ENCODE measurements at places on chromosomes 16 and 17. TPM values are rescaled to one million over a fixed set of nuclear protein-coding genes. Genes with fewer than 3 reads are reported as not detected.

- DNase-seq, result no peak
These were observed 78.9 kb upstream of the PLCG2 start for GRCh38 chr16:81700071-81700779.

GRCh38 chr17:30304778-30305177 lies 13.0 kb upstream of the BLMH start:
- DNase-seq, result no peak

DNA sequence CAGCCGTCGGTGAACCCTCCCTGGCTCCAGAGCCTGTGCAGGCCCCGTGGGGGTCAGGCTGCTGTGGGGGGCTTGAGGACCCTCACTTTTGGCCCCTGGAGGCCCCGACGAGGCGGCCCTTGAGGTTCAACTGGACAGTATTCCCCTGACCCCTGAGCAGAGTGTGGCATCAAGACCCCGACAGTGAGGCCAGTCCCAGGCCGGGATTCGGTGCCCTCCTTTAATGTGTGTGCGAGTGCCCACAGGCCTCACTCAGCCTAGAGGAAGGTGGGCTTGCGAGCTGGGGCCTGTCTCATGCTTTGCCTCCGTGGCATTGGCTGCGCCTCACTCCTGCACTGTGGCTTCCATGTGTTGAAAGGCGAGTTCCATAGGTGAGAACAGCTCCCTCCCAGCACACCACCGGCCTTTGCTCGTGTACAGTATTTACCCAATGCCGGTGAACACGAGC lies 94.5 kb downstream of the METRNL start:
- no peak for DNase-seq

DNA sequence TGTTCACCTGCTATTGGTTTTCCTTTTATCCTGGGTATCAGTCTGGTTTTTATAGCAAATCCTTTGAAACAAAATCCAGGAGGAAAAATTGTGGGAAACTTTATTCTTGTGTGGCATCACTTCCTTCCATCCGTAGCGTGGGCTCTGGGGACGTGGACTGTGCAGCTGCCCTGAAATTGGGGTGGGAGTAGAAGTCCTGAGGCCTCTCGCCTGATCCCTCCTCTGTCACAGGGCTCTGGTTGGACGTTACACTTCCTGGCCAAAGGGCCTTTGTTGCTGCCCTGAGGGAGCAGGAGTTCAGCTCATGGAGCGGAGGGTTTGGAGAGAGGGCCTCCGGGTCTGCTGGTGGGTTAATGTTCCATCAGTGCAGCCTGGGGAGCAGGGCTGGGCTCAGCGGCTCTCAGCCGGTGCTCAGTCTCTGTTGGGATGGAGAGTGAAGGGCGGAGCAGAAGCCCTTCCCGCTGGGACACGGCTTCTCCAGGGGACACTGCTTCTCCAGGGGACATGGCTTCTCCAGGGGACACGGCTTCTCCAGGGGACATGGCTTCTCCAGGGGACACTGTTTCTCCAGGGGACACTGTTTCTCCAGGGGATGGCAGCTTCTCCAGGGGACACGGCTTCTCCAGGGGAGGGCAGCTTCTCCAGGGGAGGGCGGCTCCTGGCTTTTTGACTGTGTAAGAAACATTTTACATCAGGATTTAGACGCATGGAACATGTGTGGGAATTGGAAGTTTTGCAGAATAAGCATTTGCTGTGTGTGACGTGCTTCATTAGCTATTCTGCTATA lies 15.2 kb upstream of the RPL13 start:
- DNase-seq, result no peak

DNA sequence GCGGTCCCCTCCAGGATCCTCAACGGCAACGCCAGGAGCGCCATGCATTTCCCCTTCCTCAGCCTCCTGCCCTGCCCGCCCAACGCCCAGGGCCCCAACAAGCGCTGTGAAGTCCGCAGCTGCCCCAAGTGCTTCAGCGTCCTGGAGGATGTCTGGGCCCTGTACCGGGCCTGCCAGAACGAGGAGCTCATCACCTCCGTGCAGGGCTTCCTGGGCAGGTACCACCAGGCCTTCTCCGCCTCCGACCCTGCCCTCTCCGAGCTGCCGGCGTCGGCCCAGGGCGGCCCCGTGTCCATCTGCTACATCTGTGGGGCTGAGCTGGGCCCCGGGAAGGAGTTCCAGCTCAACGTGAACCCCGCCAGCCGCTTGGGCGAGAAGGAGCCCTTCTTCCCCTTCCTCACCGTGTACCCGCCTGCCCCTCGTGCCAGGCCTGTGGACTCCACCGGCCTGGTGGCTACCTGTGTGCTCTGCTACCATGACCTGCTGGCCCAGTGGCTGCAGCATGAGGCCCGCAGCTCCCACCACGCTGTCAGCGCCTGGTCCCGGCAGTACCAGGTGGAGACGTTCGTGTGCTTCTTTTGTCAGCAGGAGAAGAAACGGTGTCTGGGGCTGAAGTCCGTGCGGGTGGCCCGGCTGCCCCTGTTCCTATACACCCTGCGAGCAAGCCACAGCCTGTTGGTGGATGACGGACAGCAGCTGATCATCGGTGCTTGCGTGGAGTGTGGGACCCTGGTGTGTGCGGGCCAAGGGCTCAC lies 58.9 kb upstream of the CIBAR2 start:
- no peak for DNase-seq

DNA sequence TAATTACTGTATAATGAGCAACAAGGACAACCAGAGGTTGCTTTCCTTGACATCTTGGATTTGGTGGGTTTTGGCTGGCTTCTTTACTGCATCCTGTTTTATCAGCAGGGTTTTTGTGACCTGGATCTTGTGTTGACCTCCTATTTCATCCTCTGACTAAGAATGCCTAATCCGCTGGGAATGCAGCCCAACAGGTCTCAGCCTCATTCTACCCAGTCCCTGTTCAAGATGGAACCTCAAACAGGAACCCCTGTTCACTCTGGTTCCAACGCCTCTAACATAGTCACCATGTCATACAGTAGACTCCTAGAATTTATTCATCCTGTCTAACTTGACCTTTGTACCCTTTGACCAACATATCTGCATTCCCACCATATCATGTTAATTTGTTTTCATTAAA lies 183.8 kb upstream of the SOX9 start:
- DNase-seq, result no peak

DNA sequence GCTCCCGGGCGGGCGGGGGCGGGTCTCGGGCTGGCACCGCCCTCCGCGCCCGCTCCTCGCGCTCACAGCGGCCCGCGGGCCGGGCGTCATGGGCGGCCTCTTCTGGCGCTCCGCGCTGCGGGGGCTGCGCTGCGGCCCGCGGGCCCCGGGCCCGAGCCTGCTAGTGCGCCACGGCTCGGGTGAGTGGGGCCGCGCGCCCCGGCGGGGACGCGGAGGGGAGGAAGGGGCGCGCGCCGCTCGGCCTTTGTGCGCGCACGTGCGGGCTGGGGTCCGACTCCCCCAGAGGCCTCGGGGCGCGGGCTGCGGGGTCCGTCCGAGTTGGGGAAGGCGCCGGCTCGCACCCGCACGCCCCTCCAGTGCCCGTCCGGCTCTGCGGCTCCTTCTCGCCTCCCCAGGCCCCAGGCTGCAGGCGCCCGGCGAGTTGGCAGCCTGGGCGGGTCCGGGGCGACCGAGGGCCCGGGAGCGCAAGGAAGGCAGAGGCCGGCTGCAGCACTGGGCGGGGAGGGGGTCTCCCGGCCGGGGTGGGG lies at the start of gene NME4:
NME4 (plus strand) TSS at position 65 of the 527 bp plus-strand sequence; CDS start at position 89, 24 bp downstream.
- no peak for DNase-seq

GRCh38 chr17:21213638-21214014 lies 335 bp downstream of the TMEM11 start:
- no peak for DNase-seq

DNA sequence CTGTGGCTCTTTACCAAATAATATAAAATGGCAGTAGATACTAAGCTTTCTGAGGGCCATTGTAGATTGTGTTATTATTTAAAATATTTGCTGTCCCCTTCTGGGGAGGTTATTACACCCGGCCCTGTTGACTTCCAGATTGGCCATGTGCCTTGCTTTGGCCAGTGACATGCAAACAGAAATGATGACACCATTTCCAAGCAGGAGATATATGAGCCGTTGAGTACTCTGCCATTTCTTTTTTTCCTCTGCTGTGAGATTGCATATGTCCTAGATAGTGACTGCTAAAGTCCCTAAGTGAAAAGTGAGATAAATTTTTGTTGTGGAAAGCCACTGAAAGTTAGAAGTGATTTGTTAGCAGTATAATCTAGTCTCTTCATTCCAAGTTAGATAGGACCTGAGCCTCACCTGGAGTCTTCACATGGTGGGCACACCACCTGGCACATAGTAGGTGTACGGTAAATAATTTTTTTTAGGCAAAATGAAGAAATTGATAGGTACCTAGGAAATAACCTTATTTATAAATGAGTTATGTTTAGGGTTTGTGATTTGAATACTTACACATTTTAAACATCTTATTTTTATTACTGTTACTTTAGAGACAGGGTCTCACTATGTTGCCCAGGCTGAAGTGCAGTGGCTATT lies 204.0 kb upstream of the CACNG5 start:
- DNase-seq, result no peak

GRCh38 chr17:73362697-73363096 lies 50.9 kb upstream of the CDC42EP4 start:
- no peak for DNase-seq

DNA sequence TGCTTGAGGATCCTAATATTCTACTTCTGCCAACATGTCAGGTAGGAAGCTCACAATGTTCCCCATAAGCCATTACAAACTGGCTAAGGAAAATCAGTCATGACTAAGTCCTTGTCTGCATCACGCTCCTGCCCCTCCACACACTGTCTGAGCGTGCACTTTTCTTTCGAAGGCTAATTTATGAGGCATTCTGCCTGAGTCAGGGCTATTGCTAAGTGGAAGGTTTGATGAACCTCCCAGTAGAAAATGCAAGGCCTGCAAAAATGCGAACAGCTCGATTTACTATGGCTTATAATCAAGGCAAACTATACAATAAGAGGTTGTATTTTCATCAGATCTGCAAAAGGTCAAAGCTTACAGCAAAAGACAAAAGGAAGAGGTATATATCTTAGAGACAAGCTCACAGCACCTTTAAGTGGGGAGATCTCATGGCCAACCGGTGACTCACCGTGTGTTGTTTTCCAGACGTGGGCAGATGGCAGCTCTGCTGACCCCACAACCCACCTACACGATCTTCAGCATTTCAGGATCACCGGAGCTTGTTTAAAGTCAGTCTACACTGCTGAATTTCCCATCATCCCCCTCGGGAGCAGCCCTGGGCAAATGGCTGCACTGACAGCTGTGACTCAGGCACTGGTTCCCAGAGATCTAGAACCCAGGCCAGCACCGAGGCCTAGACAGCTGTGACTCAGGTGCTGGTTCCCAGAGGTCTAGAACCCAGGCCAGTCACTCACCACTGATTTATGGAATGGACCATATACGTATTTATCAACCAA lies 26.1 kb downstream of the MEAK7 start:
- DNase-seq, result no peak

DNA sequence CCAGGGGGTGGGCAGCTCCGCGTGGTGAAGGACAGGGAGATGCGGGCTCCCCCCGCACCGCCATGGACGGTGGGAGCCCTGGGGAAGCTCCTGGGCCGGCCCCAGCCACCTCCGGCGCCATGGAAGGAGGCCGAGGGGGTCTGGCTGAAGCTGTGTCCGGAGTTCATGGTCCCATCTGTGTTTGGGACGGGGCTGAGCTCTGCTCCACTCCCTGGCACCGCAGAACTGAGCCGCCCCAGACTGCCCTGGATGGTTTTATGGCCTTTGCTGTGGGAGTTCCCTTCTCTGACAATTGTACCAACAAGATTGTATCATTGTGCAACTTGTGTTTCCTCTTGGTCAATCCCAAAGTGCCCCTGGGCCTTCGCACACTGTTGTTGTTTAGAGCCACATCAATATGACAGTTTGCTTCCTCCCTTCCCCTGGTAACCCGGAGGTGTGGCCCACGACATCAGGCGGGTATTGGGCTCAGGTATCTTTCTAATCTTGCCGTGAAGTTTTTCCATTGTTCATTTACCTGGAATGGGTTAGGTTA lies 942 bp downstream of the KRT23 start:
- no peak for DNase-seq

DNA sequence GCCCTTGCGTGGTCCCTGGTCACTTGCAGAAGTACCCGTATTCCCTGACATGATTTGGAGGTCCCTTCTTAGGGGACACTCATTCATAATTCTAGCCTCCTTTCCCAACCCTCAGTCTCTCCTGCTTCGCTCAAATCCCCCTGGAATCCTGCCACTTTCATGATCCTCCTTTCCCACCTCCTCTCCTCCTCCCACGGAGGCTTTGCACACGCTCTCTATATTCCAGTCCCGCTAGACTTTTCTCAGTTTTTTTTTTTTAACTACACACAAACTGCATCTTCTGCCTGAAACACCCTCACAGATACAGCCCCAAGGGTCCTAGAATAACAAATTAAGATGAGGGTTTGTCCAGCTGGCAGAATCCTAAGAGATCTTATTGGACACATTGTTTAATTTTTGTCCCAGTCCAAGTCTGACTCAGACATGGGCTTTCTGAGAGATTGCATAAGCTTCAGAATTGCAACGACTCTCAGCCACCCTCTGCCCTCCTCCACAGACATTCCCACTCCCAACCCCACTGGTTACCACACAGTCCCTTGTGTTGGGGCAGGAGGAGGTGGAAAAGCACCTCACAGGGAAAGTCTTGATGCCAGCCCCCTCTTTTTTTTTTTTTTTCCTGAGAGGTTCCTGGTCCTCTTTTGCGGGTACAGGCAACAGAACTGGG lies 739.5 kb upstream of the EEF2KMT start:
- DNase-seq, result no peak

- peak; percentile 52 for DNase-seq
These were observed 46.9 kb downstream of the TUBD1 start for GRCh38 chr17:59845595-59846393.

- DNase-seq, result no peak
These were observed 142.2 kb downstream of the ENGASE start for GRCh38 chr17:79216826-79217225.

GRCh38 chr16:81369888-81370504 lies 55.2 kb downstream of the GAN start:
- DNase-seq, result no peak

GRCh38 chr16:22213236-22213635 lies 7.2 kb downstream of the EEF2K start:
- DNase-seq, result no peak

DNA sequence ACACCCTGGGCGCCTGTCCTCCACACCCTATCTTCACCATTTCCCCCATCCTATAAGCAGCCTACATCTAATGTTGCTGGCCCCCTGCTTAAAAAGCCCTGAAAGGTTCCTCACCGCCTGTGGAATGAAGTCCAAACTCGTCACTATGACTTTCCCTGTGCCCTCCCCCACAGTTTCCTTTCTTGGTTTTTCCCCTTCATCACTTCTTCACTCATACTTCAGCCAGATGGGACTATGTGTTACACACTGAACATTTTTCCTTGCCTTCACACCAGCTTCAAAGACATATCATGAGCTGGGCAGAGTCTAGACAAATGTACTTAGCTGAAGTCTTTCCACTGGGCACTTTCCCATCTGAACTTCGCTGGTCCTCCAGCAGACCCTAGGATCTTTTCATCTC lies 1.5 kb upstream of the MARCHF10 start:
- no peak for DNase-seq

- DNase-seq, result no peak
These were observed 20.8 kb upstream of the CLEC3A start for GRCh38 chr16:78001451-78002025.

- no peak for DNase-seq
These were observed 413.5 kb downstream of the CPPED1 start for GRCh38 chr16:12390074-12390605.

PARD6A gene
- polyA plus RNA-seq, result 1.2 TPM

PMFBP1 gene
- 5.0 TPM for polyA plus RNA-seq

KRTAP4-4 gene
- not detected for polyA plus RNA-seq

SLC6A2 gene
- 1.9 TPM for polyA plus RNA-seq

GDPD1 gene
- polyA plus RNA-seq, result 2.3 TPM

HASPIN gene
- polyA plus RNA-seq, result 5.9 TPM

DNASE1 gene
- 12.8 TPM for polyA plus RNA-seq

TSPAN10 gene
- polyA plus RNA-seq, result 0.63 TPM

All from muscle of arm (tissue), 14 donors.